ENCODE measurements at places on chromosomes 7 and 10. TPM values are rescaled to one million over a fixed set of nuclear protein-coding genes. Genes with fewer than 3 reads are reported as not detected.

DNA sequence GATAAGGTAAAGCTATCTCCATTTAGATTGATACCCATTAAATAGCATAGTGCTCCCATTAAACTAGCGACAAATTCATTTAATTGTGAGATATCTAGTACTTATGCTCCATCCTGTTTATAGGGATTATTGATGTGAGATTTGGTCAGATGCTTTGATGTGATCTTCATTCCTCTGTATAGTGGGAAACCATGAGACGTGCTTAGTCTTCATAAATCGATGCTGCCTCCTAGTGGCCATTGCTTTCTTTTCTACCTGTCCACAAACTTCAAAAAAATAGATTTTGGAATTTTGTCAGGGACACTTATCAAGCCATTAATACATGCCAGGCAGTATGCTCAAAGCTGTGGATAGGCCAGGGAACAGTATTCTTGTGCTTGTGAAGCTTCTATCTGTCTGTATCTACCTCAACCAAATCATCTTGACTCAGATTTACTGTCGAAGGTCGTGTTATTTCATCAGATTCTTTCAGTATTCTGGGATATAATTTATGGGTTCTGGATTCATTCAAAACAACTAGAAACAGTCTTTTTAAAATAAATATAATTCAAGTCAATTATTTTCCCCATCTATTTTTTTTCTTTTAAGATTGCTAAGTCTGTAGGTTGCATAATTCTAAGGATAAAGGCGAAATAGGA is 12.0 kb downstream of the LSM8 start:
- DNase-seq = no peak

- no peak for DNase-seq
These were observed 29.7 kb upstream of the GPAM start for GRCh38 chr10:112213098-112213823.

DNA sequence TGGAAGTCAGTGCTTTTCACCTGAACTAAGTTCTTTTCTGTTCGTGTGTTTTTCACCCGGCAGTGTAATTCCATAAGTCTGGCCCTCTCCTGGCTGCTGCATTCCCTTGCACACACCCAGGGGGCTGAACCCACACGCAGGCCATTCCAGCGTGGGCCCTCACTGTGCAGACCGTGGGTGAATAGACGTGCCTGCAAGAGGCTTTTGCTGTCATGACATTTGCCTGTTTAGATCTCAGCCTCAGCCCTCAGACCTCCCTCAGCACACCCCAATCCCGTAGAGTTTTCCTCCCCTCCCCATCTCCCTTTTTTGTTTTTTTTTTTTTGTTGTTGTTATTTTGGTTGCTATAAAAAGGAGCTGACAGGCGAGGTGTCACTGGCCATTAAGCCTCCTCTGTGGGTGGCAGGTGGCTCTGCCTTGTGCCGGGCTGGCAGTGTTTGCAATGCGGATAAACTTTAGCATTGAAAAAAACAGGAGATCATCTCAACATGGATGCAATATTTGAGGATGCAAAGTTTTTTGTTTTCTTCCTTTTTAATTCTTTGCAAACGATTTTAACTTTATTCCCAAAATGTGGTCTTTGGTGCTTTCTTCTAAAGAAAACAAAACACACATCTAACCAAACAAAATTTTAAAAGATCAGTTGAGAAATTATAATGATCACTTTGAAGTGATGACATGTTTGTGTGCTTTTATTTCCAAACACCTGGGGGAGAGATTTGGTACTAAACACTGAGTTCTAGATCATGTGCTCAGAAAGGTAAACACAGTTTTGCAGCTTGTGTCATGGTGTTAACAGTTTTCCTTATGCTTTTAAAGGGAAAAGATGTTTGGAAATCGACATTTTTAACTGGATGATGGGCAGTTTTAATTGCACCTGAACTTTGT is 58.8 kb downstream of the WDR37 start:
- no peak for DNase-seq

- no peak for DNase-seq
These were observed 64.4 kb downstream of the GRM3 start for GRCh38 chr7:86708031-86708680.

DNA sequence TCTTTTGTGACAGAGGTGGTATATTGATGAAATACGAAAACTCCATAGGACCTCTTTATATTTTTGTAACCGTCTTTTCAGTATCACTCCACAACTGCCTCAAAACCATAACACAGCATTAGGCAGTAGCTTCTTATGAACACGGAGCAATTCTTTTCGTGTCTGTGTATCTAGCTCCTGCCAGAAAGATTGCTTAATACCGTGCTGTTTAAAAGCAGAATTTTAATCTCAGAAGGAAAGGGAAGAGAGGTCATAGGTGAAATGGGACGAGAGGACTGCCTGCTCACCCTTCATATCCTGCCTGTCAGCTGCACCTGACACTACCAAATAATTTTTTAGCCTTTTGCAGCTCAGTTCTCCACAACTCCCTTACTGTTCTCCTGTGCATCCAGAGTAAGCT is 200.7 kb downstream of the DNAH11 start:
- no peak for DNase-seq

DNA sequence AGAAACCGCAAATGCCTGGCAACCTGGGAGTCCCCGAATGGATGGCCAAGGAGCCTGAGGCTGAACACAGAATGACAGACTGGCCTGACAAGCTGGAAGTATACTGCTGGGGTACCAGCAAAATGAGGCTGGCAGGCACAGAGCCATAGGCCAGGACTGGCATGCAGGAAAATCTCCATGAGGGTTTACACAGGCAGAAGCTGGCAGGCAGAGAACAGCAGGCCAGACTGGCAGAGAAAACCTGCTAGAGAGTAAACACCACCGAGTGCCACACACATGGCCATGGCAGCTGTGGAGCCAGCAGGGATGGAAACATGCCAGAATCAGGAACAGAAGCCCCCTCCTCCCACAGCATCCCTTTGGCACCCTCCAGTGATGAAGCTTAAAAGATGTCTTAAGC is 63.4 kb downstream of the CRPPA start:
- DNase-seq = no peak

DNA sequence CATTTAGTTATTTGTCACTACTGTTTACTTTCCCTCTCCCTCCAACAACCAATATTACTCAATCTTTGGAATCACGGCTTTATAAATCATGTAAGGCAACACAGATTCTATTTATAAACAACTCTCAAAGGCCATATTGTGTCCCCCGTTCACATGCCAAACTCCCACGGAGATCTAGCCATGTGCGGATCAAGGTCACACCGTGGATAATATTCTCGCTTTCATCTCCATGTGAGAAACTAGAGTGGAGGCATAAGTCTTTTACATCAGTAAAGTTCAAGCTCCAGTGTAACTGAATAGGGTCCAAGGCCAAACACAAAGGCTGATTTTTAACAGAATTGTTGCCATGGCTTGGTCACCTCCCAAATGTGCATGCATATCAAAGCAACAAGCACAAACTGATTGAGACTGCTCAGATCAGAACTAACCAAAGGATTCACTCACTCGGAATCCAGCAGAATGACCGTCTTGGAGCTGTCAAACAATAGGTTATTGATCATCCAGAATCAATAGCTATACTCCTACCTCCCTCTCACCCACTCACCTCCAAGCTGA is 569.5 kb upstream of the LRRN3 start:
- no peak for DNase-seq

DNA sequence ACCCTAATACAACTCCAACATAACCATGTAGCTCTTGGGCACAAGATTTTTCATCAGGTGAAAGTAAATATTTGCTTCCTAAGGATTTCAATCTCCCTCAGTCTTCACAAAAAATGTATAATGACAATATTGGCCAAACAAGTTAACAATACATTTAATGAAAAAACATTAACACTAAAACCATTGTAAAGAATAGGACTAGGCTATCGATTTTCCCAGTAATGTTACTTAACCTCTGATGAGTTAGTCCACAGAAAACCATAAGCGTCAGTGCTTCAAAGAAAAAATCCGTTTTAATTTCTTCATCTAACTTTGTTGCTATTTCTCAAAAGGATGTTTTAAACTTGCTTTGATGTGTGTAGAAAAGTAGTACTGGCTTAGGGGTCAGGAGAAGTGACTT is 1.2 kb downstream of the ZNF33B start:
- no peak for DNase-seq

GRCh38 chr10:122484276-122485060 is 23.1 kb downstream of the HTRA1 start:
- no peak for DNase-seq

DNA sequence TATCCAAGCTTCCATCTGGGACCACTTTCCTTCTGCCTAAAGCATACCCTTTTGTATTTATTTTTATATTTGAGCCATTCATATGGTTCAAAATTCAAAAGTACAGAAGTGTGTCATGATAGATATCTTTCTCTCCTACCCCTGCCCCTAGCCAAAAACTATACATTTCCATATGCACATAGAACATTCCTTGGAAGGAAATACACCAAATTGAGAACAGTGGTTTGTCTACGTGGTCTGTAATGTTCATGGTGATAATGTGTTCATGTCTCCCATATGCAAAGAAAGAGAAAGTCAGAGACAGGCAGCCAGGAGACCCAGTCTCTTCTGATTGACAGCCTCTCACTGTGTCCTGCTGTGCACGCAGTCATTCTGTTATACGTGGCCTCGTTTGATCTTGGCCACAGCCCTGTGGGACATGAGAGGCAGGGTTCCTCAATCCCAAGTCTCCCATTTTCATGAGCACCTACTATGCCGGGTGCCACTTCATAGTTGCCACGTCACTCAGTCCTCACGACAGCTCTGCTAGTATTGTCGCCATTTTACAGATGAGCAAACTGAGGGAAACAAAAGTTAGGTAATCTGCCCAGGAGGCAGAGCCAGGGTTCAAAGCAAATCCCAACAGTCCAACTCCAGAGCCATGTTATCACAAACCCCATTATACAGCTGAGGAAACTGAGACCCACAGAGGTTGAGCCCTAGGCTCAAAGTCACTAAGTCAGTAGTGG is 8.0 kb upstream of the CDH23 start:
- DNase-seq = no peak

DNA sequence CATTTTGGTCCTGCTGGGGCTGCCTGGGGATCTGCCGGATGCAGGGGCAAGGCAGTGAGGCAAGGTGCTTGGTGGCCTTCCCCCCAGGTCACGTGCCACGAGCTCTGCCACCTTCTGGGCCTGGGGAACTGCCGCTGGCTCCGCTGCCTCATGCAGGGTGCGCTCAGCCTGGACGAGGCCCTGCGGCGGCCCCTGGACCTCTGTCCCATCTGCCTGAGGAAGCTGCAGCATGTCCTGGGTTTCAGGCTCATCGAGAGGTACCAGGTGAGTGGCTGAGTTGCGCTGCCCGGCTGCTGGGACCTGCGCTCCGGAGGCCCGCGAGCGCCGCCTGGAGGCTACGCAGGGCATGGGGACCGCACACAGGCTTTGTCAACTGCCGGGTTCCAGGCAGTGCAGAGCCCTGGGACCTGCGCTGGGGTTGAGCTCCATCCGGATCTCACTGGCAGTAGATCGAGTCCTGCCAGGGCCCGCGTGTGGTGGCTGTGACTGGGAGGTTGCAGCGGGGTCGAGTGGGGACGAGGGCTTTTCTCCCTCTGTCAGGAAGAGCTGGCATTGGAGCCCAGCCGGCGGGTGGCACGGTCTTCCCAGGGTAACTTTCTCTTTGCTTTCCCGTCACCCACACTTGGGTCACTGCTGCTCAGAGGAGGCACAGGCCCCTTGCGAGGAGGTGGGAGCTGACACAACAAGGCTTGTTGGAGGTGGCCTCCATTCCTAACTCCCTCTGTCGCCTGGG is 21.7 kb downstream of the AMZ1 start:
- DNase-seq = peak; percentile 80

- no peak for DNase-seq
These were observed 120.2 kb upstream of the LRRTM3 start for GRCh38 chr10:66805612-66806011.

GRCh38 chr7:5596046-5596895 is 172.6 kb upstream of the TNRC18 start:
- DNase-seq = no peak

DNA sequence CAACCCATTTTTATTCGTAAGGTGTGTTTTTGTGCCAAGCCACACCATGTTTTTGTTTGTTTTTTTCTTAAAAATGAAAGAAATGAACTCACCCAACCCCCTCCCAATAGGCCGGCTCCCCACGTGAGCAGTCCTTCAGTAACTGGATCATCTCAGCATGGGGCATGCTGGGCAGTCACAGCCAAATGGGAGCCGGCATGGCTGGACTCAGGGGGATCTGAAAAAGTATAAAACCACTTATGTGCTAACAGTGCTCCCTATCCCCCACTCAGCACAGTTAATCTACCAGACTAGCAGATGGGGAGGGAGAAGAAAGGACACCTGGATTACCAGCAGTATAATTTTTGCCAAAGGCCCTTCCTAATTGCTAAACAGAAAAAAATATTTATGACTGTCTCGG is 39.3 kb downstream of the BAZ1B start:
- DNase-seq = no peak

DNA sequence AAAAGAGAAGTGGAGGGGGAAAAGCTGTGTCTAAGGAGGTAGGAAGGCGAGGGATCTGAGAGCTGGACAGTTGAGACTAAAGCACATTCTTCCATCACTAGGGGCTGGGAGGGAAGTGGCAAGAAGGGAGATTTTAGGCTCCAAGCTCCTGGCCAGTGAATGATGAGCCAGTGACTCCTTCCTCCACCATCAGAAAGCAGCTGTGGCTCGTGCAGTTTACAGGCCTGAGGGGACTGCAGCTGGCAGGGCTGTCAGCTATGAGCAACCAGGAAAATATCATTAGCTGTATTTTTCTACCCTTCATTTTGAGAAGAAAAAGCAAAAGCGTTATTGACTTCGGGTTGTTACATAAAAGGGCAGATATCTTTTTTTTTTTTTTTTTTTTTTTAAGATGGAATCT is 60.7 kb downstream of the GPAM start:
- DNase-seq = no peak

DNA sequence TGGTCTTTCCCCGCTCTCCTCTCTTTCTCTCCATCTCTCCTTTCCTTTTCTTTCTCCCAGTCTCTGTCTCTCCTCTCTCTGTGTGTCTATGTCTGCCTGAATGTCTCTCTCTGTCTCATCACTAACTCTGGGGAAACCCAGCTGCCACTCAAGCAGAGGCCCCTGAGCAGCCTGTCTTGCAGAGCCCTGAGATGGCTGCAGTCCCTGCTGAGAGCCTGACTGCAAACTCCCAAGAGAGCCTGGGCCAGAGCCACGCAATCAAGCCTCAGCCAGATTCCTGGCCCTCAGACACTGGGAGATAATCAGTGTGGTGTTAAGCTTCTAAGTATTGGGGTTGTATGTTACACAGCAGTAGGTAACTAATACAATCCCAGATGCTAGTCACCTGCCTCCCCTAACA is 91.5 kb downstream of the PAXIP1 start:
- DNase-seq = no peak

GRCh38 chr10:98307916-98308541 is 40.0 kb upstream of the LOXL4 start:
- no peak for DNase-seq

GRCh38 chr10:24374134-24374915 is 165.4 kb downstream of the KIAA1217 start:
- no peak for DNase-seq

The ACBD7 gene
- total RNA-seq = 0.81 TPM

The REPIN1 gene
- 163 TPM for total RNA-seq

The MINDY4 gene
- total RNA-seq = 4.3 TPM

The DOCK4 gene
- total RNA-seq = 2.4 TPM

All from hematopoietic multipotent progenitor cell (in vitro differentiated cells).